ENCODE measurements at places on chromosomes 3 and 15.
A peak's percentile ranks its signal among the peaks of the same experiment; 100 is the strongest.

- DNase-seq, result no peak
Measured at GRCh38 chr3:30228302-30228631, 378.1 kb upstream of the TGFBR2 start.

- no peak for DNase-seq
Measured at GRCh38 chr3:71229905-71230657, 353.4 kb downstream of the FOXP1 start.

DNA sequence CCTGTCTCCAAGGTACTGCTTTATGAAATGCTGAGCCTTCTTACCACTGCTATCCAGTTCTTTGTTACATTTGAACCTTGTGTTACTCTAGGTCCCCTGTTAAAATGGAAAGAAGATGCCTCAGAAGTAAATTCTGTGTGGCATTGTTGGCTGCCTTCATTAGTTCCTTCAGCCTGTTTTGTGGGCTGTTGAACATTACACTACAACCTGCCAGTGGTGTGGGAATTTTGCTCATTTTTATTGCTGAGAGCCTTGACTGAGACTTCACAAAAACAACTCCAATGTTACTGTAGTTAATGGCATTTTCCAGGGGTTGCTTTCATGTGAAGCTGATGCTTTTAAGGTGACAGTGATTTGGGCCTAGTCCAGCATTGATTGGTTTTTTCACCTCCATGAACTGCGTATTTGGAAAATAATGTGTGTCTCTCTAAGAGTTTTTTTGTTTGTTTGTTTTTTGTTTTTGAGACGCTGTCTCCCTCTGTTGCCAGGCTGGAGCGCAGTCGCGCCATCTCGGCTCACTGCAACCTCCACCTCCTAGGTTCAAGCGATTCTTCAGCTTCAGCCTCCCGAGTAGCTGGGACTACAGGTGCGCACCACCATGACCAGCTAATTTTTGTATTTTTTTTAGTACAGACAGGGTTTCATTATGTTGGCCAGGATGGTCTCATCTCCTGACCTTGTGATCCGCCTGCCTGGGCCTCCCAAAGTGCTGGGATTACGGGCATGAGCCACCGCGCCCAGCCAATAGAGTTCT lies 4.3 kb downstream of the MAPK6 start:
- no peak for DNase-seq

DNA sequence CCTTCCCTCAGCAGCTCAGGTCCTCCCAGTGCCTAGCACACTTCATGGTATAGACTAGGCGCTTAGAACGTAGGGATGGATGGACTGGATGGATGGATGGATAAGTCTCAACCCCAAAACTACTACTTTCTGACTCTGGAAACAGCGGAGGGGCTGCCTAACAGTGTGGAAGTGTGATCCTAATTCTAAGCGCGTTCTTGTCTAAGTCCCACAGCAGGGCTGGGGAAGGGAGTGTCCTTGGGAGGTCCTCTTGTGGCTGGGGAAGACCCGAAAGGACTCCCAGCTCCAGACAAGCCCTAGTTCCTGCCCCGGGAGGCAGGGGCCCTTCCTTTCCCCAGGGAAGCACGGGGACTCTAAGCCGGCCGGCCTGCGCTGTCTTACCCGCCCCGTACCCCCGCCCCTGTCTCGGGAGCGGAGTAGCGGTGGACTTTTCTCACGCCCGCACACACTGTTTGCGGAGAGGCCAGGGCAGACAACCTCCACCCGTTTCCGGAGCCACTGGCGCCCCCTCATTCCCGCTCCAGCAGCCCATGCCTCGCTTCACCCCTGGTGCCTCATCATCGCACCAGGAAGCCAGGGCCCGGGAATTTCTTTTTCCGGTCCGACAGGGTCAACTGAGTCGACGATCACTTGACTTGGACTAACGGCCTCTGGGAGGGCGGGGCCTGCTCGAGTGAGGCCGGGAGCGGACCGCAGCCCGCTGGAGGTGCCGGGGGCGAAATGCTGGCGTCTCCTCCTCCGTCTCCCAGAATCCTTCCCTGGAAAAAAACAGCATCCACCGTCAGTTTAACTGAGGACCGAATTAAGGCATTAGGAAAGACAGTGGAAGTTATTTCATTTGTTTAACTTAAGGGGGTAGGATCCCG lies 133.3 kb downstream of the TBC1D2B start:
- peak; percentile 72 for DNase-seq

- peak; percentile 33 for DNase-seq
Measured at GRCh38 chr3:48716508-48716981, 476 bp downstream of the IP6K2 start.

DNA sequence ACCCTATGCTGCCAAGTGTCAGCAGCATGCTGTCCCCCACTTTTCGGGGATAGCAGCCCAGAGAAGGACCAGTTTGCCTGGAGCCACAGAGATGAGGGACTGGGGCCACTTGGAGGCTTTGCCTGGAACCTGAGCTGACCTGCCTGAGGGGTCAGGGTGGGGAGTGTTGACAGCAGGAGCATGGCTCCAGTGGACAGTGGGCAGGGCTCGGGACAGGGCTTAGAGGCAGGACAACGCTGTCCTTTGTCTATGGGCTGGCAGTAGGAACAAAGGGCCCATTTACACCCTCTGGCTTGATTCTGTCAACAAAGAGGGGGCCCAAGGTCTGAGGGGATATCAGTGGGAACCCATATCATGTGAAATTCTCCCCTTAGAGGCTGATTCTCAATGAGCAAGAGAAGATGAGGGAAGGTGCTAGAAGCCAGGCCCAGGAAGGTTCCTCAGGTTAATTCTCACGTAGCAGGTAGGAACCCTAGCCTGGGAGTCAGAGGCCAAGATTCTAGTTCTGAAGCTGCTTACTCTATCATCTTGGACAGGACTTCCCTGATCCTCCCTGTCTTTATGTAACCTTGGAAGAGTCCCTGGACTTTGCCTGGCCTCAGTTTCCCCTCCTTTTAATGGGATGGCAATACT lies 29.7 kb upstream of the HHATL start:
- DNase-seq, result no peak

GRCh38 chr3:39178553-39178952 lies 13.8 kb downstream of the XIRP1 start:
- no peak for DNase-seq

GRCh38 chr15:72852273-72852672 lies 68.7 kb upstream of the ADPGK start:
- no peak for DNase-seq

GRCh38 chr3:68878322-68878721 lies 54.0 kb downstream of the TAFA4 start:
- no peak for DNase-seq

GRCh38 chr15:89114990-89115389 lies 26.7 kb downstream of the ABHD2 start:
- DNase-seq, result no peak

GRCh38 chr3:17339132-17339575 lies 403.3 kb downstream of the TBC1D5 start:
- DNase-seq, result no peak

DNA sequence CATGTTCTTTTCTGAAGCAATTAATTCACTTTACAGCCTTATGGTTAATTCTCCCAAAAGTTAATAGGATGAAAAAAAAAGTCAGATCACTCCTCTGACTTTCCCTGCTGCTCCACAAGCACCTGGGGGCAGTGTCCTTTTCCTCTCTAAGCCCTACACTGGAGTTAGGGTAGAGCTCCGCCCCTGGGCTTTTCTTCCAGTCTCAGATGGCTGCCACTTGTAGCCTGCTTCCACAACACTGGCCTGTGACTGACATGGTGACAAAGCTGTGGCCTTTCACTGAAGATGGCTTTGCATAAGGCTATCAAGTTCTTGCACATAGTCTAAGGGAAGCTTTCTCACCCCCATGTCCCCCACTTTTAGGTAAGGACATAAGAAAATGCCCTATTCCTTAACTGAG lies 1.3 kb upstream of the MON1A start:
- DNase-seq, result no peak

GRCh38 chr3:13524979-13525669 lies 23.8 kb upstream of the FBLN2 start:
- no peak for DNase-seq

DNA sequence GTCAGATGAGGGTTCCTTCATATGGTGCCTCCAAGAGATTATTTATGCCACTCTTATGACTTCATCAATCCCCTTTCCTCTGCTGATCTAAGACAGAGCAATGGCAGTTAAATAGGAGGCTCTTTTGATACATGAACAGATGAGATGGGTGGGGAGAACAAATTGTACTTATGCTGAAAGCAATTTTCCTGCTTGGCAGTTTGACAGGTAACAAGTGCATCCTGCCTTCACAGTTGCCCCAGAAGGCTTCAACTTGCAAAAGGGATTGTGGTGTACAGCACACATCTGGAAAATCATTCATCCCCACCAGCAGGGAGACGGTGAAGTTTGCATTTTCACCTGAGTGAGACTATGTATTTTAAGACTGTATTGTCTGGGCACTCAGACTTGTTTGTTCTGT lies 27.3 kb downstream of the ENTPD3 start:
- DNase-seq, result no peak

GRCh38 chr15:93646193-93646592 lies 557.2 kb upstream of the RGMA start:
- DNase-seq, result no peak

- no peak for DNase-seq
Measured at GRCh38 chr3:61985020-61985419, 388.3 kb downstream of the FEZF2 start.

- no peak for DNase-seq
Measured at GRCh38 chr3:79257791-79258190, 510.0 kb downstream of the ROBO1 start.

- DNase-seq, result no peak
Measured at GRCh38 chr3:131314318-131314717, 67.3 kb upstream of the NUDT16 start.

GRCh38 chr3:41740374-41740886 lies 221.5 kb downstream of the ULK4 start:
- no peak for DNase-seq

DNA sequence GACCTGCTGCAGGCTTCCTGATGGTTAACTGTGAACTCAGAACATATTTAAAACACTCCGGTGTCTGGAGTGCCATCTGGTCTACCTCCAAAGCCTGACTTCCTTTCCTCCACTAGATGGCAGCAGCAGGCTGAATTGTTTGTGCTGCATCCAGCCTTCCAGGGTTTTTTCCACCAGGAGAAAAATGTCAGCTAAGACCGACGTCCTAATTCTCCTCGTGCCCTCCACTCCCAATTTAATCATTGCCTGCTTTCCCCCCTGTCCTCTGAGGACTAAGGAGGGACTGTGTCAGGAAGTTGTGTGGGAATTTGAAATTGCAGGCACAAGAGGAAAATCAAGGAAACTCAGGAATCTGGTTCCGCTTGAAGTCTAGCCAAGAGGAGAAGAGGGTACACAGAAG lies 165.2 kb upstream of the UMPS start:
- peak; percentile 62 for DNase-seq

DNA sequence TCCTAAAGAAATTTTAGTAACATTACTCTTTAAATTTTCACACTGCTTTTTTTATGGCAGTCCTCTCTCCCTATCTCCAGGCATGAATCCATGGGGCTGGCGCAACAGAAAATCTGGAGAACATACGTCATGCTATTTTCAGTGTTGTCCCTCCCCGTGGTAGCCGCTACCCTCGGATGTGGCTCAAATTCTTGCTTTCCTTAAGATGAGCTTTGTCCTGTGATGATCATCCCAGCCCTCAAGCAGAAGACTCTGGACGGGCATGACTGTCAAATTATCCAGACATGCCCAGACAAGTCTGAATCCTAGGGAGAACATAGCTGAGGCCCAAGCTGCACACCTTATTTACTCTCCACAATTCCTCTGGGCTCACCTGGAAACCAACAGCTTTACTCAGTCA lies 49.1 kb downstream of the FMN1 start:
- no peak for DNase-seq

DNA sequence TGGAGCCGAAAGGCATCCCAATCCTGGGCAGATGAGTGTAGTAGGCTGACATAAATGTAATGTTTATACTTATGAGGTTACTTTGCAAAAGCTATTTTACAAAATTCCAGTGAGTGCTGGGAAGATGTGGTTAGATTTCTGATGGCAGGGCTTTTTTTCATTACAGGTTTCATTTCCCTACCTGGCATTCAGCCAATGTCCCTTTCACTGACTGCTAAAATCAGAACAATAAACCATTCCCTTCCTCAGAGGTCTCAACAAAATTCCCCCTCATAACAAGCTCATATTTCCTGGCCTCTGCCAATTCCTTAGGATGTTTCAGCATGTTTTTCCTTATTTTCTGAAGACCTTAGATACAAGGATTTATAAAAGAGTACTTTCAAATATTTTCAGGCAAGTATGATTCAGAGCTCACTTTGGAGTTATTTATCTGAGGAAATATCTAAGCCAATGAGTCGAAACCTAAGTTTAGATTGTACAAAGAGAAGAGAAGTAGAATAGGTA lies 40.9 kb upstream of the CCDC80 start:
- no peak for DNase-seq

DNA sequence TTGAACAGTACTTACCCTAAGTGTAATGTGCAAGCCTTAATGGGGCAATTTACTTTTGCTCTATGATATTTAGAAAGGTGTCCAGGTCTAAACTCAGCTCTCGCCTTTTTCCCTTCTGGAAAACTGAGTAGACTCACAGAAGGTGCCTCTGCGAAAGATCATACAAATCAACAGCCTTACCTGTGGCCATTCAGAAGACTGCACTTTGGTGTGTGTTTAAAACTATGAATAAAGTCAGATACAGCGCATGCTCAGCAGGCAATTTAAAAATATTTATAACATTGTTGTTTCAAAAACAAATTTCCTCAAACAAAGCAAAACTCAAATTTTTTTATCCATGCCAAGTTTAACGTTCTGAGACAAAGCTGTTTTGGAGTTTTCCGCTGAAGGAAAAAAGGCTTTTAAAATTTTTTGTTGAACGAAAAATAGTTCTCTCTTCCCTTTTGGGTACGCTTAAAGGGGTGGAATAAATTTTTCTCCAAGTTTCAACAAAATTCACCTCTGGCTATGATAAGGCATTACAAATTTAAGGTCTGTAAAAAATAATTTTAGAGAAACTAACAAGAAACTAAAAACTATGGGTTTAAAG lies 156.3 kb downstream of the TIGIT start:
- no peak for DNase-seq

GRCh38 chr15:89039142-89039541 lies 49.1 kb upstream of the ABHD2 start:
- no peak for DNase-seq

- DNase-seq, result no peak
Measured at GRCh38 chr3:80018375-80018774, 250.6 kb upstream of the ROBO1 start.

DNA sequence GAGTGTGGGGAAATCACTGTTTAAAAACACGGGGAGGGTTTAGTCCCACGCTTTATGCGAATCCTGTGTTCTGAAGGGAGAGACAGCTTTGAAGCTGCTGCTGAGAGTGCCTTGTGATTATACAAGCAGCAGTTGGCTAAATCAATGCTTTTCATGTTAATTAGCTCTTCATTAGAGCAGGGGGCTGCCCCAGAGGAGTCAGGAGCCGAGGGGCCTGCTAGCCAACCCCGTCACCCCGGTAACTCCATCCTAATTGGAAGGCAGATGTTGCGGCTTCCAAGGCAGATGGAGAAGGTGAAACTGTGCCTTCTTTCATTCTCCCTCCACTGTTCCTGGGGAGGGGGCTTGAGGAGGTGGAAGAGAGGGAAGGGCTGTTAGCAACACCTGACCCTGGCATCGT lies 92.4 kb upstream of the ANKRD34C start:
- DNase-seq, result no peak

- no peak for DNase-seq
Measured at GRCh38 chr3:181703601-181704420, 7.9 kb upstream of the SOX2 start.

- DNase-seq, result no peak
Measured at GRCh38 chr15:67030036-67030762, 35.2 kb upstream of the SMAD3 start.

All from stimulated activated CD4-positive, alpha-beta T cell treated with anti-CD3 and anti-CD28 coated beads, Interleukin-15, amount 100 ng/mL, for 24 hours (primary cell).